Pancreas (tissue), 10 donors: ENCODE measurements at places on chromosomes 16 and 17. TPM values are rescaled to one million over a fixed set of nuclear protein-coding genes. Genes with fewer than 3 reads are reported as not detected.

IRX3 gene
- total RNA-seq, result 1.6 TPM

ARMC5 gene
- 4.2 TPM for total RNA-seq

CDH8 gene
- total RNA-seq, result not detected

PIMREG gene
- not detected for total RNA-seq

GRCh38 chr16:1154291-1154886, 1.5 kb downstream of the CACNA1H start:
- H3K36me3 ChIP-seq, result no peaks in the 10 kb centered on the region
- no peak overlapping the region for H3K27ac ChIP-seq
- H3K4me1 ChIP-seq, result peaks cover 2% of the 10 kb centered on the region
- no peak overlapping the region for H3K4me3 ChIP-seq
- no peak for DNase-seq

- H3K4me3 ChIP-seq, result no peak overlapping the region
- H3K27me3 ChIP-seq, result no peaks in the 10 kb centered on the region
- DNase-seq, result no peak
- no peaks in the 10 kb centered on the region for H3K36me3 ChIP-seq
- H3K4me1 ChIP-seq, result no peaks in the 10 kb centered on the region
- no peak overlapping the region for H3K27ac ChIP-seq
These were observed 26.6 kb downstream of the JPH3 start for GRCh38 chr16:87628940-87629339.

- DNase-seq, result no peak
- no peak overlapping the region for H3K4me3 ChIP-seq
- peaks cover 7% of the 10 kb centered on the region for H3K4me1 ChIP-seq
- no peaks in the 10 kb centered on the region for H3K27me3 ChIP-seq
- no peak overlapping the region for H3K27ac ChIP-seq
- H3K36me3 ChIP-seq, result no peaks in the 10 kb centered on the region
These were observed 12.1 kb downstream of the CA5A start for GRCh38 chr16:87924041-87924810.
